ENCODE measurements at places on chromosomes 16 and 17. TPM values are rescaled to one million over a fixed set of nuclear protein-coding genes. Genes with fewer than 3 reads are reported as not detected.

The SERPINF2 gene
- polyA plus RNA-seq: not detected

DNA sequence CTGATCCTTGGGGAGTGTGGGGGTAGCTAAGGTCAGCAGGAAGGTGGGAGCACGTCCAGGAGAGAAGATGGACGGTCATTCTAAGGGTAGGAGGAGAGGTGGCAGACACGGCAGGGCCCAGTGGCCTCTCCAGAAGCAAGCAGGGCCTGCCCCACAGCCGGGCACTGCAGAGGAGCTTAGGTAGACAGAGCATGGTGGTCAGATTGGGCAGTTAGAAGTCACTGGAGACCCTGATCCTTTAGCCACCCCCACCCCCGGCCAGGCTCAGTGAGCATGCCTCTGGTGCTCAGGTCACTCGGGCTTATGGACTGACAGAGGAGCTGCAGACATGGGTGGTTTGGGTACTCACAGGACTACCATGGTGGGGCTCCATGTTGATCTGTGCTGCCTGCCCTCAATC is 26.3 kb downstream of the NLRP1 start:
- DNase-seq: no peak
- H3K4me3 ChIP-seq: no peak overlapping the region
- H3K27ac ChIP-seq: no peak overlapping the region
- H3K4me1 ChIP-seq: peaks cover 14% of the 10 kb centered on the region
- H3K36me3 ChIP-seq: peaks cover 46% of the 10 kb centered on the region
- H3K27me3 ChIP-seq: no peaks in the 10 kb centered on the region

The TGFB1I1 gene
- polyA plus RNA-seq: not detected

GRCh38 chr16:1871974-1872635 is at the start of gene MEIOB:
TSS of gene MEIOB (minus strand) at chr16:1872164. CDS start at chr16:1868175, 3,989 bp downstream.
- H3K27ac ChIP-seq: no peak within 1 kb of the TSS
- no peak for DNase-seq
- H3K36me3 ChIP-seq: no peaks in the 10 kb centered on the region
- peaks cover 8% of the 10 kb centered on the region for H3K4me1 ChIP-seq

The CLEC18C gene
- polyA plus RNA-seq: not detected

The ASGR1 gene
- not detected for polyA plus RNA-seq

The GP1BA gene
- polyA plus RNA-seq: not detected

Data from naive B cell (primary cell).